MV-4-11 (cell line): ENCODE measurements at places on chromosomes 5 and 9.

GRCh38 chr5:33743099-33743498 lies 148.7 kb downstream of the ADAMTS12 start:
- DNase-seq: no peak

DNA sequence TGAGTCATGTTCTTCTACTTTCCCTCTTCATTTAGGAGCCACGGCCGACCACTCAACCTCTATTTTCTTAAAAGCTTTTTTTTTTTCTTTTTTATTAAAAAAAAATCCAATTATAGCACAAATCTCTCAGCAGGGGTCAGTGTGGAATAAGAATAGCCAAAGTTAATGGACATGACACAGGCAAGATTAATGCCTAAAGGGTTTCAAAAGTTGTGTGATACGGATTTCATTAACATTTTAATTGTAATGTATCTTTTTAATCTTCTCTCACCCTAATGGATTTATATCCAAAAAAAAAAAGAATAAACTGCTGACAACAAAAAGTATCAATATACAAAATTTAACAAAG lies 5.4 kb downstream of the NACC2 start:
- DNase-seq: peak; percentile 34

GRCh38 chr5:141182248-141182647 lies at the start of gene PCDHB16:
Gene PCDHB16 (plus strand): TSS chr5:141182387. CDS start chr5:141182560, 173 bp downstream.
- no peak for DNase-seq

DNA sequence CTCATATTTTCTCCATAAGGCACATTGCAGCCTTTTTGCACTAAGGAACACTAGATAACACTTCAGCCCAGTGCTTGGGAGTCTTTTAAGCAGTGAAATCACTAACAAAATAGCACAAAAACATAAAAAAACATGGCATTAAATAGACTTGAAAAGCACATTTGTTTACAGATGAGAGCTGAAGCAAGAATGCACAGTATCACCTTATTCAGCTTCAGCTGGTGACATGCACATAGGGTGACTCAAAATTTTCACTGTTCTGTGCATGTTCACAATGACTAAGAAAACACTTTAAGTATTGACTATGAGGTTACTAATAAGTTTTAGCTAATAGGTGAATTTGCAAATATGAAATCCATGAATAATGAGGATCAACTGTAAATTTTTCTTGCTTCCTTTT lies 293.9 kb upstream of the TARS1 start:
- no peak for DNase-seq

DNA sequence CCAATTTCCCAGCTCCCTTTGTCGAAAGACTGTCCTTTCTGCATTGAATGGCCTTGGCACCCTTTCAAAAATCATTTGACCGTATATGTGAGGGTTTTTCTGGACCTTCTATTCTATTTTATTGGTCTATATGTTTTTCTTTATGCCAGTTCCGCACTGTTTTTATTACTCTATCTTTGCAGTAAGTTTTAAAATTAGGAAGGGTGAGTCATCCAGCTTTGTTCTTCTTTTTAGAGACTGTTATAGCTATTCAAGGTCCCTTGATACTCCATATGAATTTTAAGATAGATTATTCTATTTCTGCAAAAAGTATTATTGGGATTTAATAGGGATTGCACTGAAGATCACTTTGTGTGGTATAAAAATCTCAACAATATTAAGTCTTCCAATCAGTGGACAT lies 44.2 kb upstream of the STARD4 start:
- DNase-seq: peak; percentile 60

DNA sequence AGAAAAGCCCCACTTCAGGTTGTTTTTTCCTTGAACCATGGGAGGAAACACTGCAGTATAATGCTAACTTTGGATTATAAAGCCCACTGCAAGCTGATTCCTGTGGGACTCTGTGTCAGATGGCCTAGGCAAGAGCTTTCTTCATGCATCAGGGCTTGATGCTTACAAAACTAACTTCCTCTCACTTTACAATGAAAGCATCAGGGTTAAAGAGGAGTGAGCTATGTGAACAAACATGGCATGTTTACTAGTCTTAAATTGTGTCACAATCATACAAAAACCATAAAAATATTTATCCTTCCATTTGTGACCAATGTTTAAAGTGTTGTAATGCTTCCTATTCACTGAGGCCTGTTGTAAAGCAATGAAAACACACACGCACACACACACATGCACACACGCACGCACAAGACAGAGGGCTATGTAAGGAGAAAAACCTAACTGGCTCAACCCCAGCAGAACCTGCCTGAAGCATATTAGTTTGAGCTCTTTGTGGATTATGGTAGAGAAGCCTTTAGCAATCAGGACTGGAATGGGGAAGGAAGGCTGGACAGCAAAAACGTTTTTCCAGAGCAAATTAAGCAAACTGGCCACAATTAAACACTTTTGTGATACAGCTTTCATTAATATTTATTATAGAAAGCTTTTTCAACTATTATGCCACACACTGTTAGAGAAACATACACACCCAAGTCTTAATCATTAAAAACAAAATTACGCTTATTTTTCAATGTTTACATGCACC lies 122.2 kb downstream of the AUH start:
- DNase-seq: no peak

- DNase-seq: no peak
Observed at GRCh38 chr9:34400275-34400674, 23.6 kb upstream of the MYORG start.

DNA sequence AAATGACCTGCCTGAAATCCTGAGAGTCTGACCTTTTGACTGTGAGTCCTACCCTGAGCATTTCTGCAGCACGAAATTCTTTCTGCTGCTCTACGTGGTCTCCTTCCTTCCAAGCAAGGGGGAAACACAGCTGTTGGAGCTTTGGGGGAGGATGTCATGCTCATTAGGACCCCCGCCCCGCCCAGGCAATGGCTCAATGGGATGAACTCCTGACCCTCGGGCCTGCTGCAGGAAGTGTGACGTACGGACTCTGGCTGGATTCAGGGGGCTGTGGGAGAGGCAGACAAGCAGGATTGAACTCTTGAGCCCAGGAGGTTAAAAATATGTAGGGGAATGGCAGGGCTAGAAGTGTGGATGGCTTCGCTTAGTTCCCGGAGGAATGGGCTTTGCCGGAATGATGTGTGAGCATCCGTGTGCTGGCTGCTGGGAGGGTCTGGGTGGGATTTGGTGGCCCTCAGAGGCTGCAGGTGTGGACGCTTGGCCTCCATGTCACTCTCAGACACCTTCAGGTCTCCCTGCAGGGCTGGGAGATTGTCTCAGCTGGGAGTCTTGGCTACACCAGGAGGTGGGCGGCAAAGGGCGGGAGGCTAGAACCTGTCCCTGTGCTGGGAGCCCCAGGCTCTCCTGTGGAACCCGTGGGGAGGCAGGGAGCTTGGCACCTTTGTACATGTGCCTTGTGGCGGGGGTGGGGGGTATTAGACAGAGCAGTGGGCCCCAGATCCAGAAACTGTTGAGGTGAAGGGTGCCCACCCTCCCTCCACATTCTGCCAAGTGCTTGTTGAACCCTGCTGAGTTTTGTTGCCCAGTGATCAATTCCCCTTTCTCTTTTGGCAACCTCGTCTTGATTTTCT lies 26.3 kb downstream of the STC2 start:
- no peak for DNase-seq

- DNase-seq: no peak
Observed at GRCh38 chr5:86748538-86749105, 130.9 kb downstream of the COX7C start.

DNA sequence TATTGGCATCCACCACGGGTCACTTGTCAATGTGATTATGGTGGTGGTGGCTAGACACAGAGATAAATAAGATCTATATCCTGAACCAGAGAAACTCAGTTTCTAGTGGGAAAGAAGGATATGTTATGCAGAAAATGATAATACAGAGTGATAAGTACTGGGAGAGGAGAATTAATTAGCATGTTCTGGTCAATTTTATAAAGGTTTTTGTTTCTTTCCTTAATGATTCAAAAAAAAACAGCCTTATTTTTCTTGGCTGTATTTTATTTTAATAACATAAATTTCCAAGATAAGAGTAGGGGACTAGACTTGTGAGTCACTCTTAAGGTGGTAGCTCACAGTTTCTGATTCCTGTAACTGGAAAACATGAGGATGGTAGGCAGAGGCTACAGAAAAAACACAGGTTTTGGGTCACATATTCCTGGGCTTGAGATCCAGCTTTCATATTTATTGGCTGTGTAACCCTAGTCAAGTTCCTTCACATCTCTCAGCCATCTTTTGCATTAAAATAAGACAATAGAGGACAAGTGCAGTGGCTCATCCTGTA lies 350.3 kb upstream of the RPS23 start:
- DNase-seq: no peak

DNA sequence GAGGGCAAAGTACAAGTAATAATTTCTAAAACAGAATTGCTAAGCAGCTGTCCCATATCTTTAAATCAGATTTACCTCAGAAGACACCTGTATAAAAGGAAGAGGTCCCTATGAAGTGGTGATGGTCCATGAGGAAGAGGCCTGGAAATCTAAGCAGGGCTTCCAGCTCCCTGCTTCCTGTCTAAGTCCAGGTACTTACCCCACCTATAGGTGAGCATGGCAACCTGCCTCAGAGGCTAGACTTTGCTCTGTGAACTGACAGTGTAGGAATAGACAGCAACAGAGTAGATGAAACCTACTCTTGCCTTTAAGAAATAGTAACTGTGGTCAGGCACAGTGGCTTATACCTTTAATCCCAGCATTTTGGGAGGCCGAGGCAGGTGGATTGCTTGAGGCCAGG lies 55.8 kb upstream of the ARRDC3 start:
- no peak for DNase-seq

DNA sequence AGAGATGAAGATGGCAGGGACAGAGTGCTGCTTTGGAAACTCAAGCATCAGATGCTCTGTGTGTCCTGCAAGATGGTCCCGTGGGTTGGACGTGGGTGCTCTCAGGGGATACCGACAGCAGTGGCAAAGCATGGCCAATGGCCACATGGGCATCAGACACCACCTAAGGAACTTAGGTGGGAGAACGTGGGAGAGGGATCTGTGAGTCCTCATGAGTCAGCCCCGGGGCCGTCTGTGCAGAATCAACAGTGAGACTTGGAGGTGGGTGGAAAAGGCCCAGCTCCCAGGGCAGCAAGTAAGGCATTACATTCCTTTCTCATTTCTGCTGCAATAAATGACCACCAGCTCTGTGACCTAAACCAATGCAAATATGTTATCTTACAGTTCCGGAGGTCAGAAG lies 77.0 kb downstream of the RAD23B start:
- no peak for DNase-seq

GRCh38 chr5:166062094-166062493 lies 2229.4 kb upstream of the WWC1 start:
- DNase-seq: no peak

DNA sequence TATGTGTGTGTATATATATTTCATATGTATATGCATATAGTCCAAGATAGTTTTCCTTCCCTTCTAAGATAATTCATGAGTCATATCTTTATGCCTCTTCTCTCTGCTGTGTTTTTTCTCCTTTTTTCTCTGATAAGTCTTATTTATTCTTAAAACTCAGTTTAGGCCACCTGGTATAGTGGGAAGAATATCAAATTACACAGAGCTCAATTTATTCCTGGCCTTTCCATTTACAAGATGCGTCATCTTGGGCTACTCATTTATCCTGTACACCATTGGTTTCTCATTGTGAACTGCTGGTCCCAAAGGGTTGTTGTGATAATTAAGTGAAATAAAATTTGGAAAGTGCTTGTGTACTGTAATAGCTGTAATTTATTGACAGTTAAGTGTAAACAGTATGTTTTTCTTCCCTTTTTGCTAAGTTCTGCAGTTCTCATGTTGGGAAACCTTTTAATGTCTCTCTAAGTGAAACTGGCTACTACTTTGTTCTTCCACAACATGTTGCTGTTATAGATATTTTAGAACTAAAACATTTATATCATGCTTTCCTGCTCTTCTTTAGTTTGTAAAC lies 19.4 kb downstream of the CCDC171 start:
- DNase-seq: no peak

DNA sequence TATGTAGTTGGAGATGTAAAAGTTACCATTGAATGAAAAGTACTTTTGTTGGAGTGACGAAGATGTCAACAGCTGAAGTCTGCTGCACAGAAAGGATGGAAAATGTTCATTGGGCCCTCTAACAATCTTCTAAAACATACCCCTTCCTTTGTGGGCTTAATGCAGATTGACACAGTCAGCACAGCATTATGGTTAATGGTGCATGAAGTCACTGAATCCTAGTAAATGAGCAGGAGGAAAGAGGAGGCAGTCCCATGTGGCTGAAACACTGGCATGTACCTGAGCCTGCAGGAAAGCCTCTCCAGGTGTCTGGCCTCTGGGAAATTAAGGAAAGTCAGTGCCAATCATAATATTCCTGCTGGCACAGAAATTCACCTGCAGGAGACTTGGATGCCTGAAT lies 153.8 kb downstream of the ARL15 start:
- no peak for DNase-seq

GRCh38 chr5:132233081-132233480 lies 5.4 kb upstream of the P4HA2 start:
- no peak for DNase-seq

- DNase-seq: peak; percentile 11
Observed at GRCh38 chr9:68741704-68742332, 36.8 kb downstream of the PIP5K1B start.

DNA sequence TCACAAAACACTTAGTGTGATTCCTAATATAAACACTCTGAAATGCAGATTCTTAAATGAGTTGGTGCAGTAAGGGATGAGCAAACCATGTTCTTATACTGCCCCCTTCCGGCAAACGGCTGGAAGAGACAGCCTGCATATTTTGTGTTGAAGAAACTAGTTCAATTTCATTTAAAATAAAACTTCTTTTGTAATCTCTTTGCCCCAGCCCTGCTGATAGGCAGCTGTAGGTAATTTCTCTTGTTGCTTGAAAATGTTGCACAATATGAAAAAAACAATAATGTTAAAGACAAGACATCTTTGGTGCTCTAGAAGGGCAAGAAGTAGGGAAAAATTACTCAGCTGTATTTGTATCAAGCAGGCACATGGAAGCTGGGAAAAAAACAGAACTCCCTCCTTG lies 89.7 kb upstream of the CCNG1 start:
- DNase-seq: peak; percentile 56

DNA sequence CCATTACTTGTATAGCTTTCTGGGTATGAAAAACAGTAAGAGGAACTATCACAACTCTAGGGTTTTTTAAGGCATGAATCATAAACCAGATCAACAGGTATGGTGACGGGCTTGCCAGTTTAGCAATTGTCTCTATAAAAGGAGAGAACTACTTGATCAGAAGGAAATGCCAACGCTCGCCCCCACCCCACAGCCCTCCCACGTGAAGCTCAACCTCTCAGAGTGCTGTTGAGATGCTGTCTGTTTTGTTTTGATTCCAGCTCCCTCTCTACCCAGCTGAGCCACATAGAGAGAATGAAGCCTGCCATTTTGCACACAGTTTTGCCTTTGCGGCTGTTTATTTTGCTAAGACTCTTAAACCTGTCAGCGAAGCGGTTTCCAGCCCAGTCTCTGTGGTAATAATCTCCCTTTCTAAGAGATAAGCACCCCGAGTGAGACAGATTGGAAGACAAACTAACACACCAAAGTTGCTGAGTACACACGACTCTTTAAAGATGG lies 257.9 kb upstream of the ANKRD55 start:
- no peak for DNase-seq
